ELR (cell line): ENCODE measurements at places on chromosomes 6 and 20.
A peak's percentile ranks its signal among the peaks of the same experiment; 100 is the strongest.

GRCh38 chr20:59932616-59933295 is 681 bp downstream of the SYCP2 start:
- no peak for DNase-seq

GRCh38 chr6:43915986-43916923 is 146.2 kb downstream of the VEGFA start:
- DNase-seq: no peak

DNA sequence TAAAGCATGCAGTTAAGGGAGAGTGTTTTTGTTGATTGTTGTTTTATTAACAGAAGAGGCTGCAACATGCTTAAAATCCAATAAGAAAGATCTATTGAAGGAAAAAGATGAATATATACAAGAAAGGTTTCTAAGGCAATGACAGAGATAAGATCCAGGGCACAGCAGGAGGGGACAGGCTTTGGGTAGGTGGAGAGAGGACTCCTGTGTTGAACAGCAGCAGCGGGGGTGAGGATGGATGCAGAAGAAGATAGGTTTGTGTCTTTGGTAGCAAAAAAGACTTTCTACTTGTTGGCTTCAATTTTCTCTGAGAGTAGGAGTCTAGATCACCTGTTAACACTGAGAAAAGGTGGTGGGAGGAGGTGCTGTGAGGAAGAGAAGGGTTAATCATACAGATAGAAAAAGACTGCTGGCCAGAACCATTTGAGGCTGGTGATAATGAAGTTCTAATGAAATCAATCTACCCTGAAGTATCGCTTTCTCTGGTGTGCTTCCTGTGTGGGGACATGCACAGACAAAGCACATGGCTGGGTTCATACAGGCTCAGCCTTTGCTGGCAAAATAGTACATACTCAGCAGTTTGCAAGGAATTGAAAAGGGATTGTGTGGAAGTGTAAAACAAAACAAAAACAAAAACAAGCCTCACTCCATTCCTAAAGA is 17.2 kb upstream of the DST start:
- DNase-seq: no peak

DNA sequence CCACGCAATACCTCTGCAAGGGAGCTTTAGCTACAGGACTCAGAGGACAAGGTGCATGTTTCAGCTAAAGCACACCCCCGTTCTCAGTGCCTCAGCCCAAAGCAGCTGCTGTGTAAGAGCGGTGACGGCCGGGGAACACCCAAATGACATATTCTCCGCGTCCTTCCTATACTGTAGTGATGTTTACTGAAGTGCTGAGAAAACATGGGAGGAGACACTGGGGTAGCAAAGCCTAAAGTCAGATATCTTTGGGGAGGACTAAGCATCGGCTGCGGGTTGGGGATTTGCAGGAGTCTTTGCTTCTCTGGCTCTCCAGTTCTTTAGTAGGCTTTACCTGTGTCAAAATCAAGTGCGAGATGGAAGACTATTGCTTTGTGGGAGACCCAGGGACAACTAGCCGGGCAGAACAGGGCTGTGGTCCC is 1.7 kb downstream of the SLC22A23 start:
- no peak for DNase-seq

DNA sequence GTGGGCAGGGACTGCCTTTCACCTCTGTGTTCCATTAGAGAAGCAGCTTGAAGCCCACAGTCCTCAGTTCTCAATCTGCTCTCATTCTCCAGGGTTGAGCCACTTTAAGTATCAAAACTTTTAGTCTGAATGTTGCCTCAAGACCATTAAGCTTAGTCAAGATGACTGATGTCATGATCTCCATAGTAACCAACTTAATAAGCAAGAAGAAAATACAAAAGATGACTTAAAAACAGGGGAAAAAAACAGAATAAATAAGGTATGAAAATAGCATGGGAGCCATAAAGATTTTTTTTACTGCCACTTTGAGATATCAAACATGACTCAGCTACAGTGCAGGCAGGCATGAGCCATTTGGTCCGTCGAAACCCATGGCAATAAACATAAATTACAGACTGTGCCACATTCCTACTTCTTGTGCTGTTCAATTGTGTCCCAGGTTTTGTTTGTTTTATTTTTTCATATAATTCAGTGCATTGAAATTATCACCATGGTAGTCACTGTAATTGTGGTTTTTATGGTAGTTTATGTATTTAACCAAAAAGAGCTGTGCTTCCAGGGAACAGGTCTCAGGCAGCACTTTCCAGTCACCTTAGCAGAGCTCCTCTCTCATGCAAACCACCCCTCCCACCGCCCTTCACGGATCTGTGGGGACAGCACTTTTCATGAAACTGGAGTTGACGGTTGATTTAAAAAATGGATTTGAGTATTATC is 156.5 kb upstream of the INSM1 start:
- DNase-seq: peak; percentile 43

DNA sequence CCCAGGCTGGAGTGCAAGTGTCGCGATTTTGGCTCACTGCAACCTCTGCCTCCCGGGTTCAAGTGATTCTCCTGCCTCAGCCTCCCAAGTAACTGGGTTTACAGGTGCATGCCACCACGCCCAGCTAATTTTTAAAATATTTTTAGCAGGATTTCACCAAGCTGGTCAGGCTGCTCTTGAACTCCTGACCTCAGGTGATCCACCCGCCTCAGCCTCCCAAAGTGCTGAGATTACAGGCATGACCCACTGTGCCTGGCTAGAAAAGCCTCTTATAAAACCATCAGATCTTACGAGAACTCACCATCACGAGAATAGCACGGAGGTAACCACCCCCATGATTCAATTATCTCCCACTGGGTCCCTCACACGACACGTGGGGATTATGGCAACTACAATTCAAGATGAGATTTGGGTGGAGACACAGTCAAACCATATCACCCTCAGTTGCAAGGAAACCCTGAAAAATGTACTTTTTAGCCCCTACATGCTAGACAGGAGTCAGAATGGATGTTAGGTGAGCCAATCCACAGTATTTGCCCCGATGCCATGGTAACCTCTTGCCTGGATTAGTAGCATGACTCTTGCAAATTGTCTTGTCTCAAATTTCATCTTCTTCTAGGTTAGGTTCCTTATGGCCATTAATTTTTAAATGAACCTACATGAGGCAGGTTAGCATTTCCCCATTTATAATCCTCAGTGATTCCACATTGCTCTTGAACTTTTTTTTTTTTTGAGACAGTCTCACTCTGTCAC is 17.1 kb upstream of the SASH1 start:
- DNase-seq: no peak

DNA sequence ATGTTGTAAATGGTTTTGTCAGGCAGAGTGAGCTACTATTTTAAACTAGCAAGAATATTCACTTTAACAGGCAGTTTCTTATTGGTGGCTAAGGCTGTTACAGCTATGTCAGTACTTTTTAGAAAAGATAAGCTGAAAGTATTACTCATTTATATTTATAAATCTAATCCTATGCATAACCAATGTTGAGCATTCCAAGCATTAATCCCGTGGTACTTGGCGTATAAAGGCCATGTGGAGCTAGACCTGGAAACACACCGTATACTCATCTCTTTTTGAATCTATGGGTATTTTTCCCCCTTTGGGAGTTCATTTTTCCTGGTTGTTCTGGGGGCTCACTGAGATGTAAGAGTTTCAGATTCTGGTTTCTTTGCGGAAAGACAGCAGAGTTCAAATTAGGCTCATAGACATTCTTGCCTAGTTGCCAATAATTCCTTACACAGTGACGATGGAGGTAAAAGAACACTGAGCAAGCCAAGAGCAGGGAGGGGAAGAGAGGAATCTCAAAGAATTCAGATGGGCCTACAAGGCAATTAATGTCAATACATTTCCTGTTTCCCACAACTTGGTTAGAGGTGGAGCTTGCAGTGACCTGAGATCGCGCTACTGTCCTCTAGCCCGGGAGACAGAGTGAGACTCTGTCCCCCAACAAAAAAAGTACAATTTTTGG is 211.5 kb downstream of the SOX4 start:
- no peak for DNase-seq

DNA sequence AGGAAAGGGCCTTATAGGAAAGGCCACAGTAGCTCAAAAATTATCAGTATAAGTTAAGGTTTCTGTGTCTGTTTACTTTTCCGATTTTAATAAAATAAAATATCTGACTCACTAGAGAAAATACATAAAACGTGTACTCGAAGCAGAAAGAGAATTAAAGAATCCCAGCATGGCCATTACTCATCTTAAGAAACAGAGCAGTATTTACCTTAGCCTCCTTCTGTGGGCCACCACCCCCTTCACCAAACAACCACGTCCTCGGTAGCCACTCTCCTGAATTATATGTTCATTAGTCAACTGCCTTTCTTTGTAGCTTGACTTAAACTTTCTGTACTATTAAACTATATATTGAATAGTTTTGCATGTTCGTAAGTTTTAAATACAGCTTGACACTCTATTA is 72.2 kb upstream of the SPTLC3 start:
- DNase-seq: peak; percentile 4

GRCh38 chr6:30962716-30963115 is 20.8 kb upstream of the MUC21 start:
- no peak for DNase-seq

GRCh38 chr20:58202044-58202443 is 26.4 kb downstream of the ANKRD60 start:
- peak; percentile 22 for DNase-seq

DNA sequence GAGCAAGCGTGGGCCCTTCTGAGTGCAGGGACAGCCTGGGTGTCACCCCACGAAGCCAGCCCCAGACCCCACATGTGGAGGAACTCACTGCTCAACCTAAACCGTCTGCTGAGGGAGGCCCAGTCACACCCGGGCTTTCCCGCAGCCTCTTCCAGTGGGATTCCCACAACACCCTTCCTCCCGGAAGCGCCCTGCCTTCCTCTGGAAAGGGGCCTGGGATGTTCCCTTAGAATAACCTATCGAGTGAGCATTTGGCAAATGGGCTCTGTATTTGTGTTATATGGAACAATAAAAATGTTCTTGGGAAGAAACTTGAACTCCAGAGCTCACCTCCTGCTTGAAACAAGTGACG is 100.0 kb upstream of the DUSP22 start:
- no peak for DNase-seq

- peak; percentile 92 for DNase-seq
These were observed 10.9 kb upstream of the SLC22A3 start for GRCh38 chr6:160337301-160337700.

- peak; percentile 49 for DNase-seq
These were observed 14.6 kb upstream of the CDK5RAP1 start for GRCh38 chr20:33415948-33416347.

- DNase-seq: no peak
These were observed 20.3 kb downstream of the MUCL3 start for GRCh38 chr6:30960907-30961673.
